ENCODE measurements at places on chromosomes 2 and 18. TPM values are rescaled to one million over a fixed set of nuclear protein-coding genes. Genes with fewer than 3 reads are reported as not detected.

Gene MAPRE3
- 23.8 TPM for total RNA-seq

Gene FAM228B
- 2.8 TPM for total RNA-seq

Gene ADD2
- 1.2 TPM for total RNA-seq

Gene EFEMP1
- total RNA-seq, result 91.0 TPM

All from lower leg skin (tissue), 4 donors.